ENCODE measurements at places on chromosomes 2 and 18.

DNA sequence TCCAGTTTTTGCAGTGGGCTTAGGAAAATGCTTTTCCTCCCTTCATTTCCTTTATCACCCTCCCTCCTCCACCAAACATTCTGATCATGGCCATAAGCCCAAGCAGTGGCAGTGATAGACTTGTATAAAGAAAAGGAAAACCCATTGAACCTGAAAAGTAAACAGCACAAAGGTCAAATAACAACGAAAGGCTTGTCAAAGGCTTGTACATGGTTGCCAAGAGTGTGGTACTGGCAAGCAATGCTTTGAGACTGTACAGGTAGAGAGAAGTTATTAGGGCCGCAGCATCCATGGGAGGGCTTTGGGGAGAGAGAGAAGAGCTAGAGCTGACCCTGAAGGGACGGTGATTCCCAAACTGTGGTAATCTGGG lies 2.1 kb upstream of the VWA3B start:
- DNase-seq = no peak

DNA sequence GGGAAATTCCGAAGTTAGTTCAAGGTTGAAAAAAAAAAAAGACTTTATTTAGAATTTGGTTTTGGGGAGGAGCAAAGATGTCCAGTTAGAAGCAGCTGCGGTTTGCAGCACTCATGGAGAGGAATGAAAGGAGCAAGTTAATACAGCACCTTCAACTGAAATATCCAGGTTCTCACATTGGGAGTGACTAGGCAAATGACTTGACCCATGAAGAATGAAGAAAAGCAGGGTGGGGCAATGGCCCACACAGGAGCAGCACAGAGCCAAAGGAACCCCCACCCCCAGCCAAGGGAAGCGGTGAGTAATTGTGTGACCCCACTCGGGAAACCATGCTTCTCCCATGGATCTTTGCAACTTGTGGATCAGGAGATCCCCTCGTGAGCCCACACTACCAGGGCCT lies 32.8 kb downstream of the ZNF892 start:
- no peak for DNase-seq

GRCh38 chr2:189327879-189328847 lies 113.1 kb upstream of the WDR75 start:
- DNase-seq = no peak

DNA sequence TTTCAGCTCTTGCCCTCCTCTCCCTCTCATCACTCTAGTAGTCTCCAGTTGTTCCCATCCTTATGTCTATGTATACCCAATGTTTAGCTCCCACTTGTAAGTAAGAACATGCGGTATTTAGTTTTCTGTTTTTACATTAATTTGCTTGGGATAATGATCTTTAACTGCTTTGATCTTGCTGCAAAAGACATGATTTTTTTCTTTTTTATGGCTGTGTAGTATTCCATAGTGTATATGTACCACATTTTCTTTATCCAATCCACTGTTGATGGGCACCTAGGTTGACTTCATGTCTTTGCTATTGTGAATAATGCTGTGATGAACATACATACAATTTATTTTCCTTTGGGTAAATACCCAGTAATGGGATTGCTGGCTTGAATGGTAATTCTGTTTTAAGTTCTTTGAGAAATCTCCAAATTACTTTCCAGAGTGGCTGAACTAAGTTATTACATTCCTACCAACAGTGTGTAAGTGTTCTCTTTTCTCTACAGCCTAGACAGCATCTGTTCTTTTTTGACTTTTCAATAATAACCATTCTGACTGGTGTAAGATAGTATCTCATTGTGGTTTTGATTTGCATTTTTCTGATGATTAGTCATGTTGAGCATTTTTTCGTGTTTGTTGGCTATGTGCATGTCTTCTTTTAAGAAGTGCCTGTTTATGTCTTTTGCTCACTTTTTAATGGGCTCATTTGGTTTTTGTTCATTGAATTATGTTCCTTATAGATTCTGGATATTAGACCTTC lies 179.6 kb upstream of the SLC39A10 start:
- DNase-seq = no peak

- DNase-seq = no peak
Observed at GRCh38 chr18:49725809-49726674, 87.3 kb downstream of the ACAA2 start.

- no peak for DNase-seq
Observed at GRCh38 chr2:113050921-113051895, 1.5 kb downstream of the IL36B start.

GRCh38 chr18:63245600-63245999 lies 74.0 kb downstream of the BCL2 start:
- DNase-seq = no peak

DNA sequence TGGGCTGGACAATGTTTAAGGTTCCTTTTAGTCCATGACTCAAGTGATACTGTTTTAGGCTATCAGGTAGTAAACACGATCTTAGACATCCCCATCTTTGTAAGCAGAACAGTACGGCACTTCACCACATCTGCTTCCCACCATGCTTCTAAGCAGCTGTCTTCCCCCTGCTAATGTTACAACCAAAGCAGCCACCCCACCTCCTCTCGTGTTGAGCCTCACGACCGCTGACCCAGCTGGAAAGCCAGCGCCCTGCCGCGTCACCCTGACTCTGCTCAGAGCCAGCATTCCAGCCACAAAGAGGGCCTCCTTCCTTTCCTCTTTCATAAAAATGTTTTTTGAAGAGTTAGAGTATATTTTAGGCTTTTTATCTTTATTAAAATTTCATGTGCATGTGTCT lies 9.4 kb downstream of the MTERF4 start:
- DNase-seq = no peak

DNA sequence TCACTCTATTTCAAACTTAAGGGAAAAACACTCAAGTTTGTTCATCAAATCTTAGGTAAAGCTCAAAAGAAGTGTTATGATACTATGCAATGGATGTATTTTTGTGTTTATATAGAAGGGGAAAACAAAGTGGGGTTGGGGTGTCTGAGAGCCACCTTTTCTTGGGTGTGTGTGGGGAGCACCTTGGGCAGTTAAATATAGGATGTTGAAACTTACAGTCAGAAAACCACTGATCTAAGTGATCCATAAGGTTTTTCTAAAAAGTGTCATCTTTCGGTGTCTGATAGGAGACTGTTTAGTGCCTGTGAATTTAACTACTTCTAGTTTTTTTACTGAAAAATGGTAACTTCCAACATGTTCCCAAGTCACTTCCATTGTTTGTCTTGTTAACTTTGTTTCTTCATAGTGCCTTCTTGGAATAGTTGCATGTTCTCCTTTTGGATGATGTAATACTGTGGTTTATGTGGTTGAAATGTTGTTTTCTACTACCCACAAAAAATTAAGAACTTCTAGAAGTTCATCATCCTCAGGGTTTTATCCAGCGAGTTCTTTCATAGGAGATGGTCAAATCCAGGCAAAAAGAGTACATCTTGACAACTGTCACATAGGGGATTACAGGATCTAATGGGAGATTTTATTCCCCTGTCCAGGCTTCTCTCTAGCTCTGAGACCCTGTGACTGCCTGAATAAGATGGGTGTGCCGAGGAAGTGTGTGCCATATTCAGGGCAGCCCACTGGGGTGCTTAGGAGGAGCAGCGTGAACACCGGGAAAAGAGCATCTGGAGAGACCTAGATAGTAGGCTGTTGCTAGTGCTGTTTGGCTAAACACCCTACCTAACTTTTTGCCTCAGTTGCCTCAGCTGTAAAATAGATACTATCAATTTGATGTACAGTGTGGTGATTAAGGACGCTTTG lies 46.2 kb downstream of the CAB39 start:
- no peak for DNase-seq

GRCh38 chr18:58392324-58393000 lies 236.4 kb downstream of the ALPK2 start:
- no peak for DNase-seq

- DNase-seq = no peak
Observed at GRCh38 chr2:152134488-152135280, 35.8 kb upstream of the CACNB4 start.

GRCh38 chr18:24491927-24492834 lies 31.7 kb downstream of the HRH4 start:
- DNase-seq = no peak

DNA sequence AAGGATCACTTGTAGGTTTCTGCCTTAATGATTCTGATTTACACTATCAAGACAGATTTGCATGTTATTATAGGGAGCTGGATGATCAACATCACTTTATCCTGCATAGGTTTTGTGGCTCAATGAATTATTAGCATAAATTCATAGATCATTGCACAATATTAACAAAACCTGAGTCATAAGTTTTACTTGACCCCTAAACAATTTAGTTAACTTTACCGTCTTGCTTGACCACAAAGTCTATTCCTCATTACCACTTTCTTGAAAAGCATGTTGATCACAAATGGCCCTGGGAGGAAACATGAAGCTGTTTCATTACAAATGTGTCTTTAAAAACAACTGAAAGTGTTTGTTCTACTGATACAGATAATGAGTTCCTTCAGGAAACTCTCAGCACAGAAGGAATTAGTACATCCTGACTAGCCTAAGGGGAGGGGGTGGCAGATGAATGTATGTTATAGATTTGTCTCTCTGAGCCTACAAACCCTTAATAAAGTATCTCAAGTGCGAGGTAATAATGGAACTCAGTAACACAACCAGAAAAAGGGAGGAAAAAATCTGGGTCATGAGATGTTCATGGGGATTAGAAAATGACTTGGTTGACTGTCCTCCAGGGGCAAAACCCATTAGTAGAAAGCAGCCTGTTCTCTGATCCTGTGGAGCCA lies 303.4 kb downstream of the PIK3C3 start:
- DNase-seq = no peak

DNA sequence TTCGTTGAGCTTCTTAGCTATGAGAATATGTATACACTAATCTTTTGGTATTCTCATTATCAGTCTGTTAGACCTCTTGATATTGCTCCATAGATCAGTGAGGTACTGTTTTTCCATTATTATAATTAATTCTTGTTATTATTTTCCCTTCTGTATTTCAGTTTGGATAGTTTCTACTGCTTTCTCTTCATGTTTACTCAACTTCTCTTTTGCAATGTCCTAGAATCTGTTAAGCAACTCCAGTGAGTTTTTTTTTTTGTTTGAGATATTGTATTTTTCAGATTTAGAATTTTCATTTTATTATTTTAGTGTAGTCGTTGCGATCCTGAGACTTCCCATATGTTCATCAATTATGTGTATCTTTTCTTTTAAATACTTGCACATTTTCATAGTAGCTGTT lies 260.8 kb downstream of the SETBP1 start:
- no peak for DNase-seq

DNA sequence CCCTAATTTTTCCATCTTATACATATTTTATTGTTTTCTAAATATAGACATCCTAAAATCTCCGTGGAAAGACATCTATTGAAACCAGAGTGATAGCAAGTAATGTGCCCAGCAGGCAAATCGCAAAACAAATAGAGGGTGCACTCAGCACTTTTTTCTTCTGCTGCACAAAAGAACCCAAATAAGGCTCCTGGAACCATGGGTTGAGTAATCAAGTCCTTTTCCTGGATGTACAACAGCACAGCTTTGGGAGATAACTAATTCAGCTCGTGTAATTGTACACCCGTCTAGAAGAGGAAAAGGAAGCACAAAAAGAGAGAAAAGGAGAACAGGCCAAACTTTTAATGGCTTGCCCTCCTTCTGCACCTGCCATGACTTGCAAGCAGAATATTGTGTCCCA lies 126.9 kb upstream of the TLK1 start:
- no peak for DNase-seq

GRCh38 chr2:218129458-218130135 lies 3.8 kb downstream of the CXCR2 start:
- no peak for DNase-seq

GRCh38 chr2:30404319-30405259 lies 42.5 kb upstream of the LCLAT1 start:
- DNase-seq = no peak

- DNase-seq = no peak
Observed at GRCh38 chr18:33812186-33812585, 234.2 kb downstream of the ASXL3 start.

DNA sequence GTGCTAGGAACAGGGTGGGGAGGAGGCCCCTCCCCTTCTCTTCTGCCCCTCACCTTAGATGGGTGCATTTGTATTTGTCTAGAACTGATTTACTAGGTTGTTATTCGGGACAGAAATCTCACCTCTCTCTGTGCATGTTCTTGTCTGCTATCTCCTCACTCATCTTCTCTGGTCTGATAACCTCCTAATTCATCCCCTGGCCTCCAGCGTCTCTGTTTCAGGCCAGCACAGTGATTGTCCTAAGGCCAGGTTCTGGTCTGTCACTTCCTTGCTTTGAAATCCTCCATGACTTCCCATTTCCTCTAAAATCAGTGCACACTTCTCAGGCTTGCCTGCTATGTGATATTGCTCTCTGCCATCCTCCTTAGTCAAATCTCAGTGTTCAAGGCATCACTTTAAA lies 58.4 kb downstream of the CELF4 start:
- DNase-seq = no peak

DNA sequence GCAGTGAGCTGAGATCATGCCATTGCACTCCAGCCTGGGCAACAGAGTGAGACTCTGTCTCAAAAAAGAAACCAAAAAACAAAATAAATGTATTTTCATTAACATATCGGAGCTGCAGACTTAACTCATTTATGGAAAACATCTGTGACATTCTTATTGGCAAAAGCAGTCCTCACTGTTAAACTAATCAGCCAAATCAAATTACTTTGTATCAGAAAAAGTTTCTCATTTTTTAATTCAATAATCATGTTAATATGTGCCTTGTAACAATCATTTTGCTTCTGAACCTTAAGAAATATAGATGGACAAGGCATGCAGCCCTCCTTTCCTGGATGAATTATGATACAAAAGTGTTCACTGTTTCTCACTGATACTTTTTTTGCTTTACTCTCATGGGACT lies 18.0 kb upstream of the TP53I3 start:
- DNase-seq = no peak

GRCh38 chr18:34744569-34744968 lies 34.5 kb downstream of the DTNA start:
- DNase-seq = no peak

GRCh38 chr18:36315736-36316135 lies 18.2 kb downstream of the FHOD3 start:
- DNase-seq = no peak

- no peak for DNase-seq
Observed at GRCh38 chr2:155733091-155733853, 599.2 kb downstream of the NR4A2 start.

- peak; percentile 24 for DNase-seq
Observed at GRCh38 chr2:147182260-147182659, 662.6 kb upstream of the ACVR2A start.

- no peak for DNase-seq
Observed at GRCh38 chr2:40208463-40208862, 243.4 kb downstream of the SLC8A1 start.

GRCh38 chr2:42233976-42234441 lies 64.9 kb downstream of the EML4 start:
- DNase-seq = no peak

GRCh38 chr2:177923323-177923722 lies 149.3 kb downstream of the PDE11A start:
- DNase-seq = no peak

- DNase-seq = no peak
Observed at GRCh38 chr2:3604991-3605961, 10.4 kb downstream of the COLEC11 start.
